ENCODE measurements at places on chromosomes 12 and 14.

GRCh38 chr12:65561798-65562382, 262.4 kb upstream of the HMGA2 start:
- DNase-seq = no peak

DNA sequence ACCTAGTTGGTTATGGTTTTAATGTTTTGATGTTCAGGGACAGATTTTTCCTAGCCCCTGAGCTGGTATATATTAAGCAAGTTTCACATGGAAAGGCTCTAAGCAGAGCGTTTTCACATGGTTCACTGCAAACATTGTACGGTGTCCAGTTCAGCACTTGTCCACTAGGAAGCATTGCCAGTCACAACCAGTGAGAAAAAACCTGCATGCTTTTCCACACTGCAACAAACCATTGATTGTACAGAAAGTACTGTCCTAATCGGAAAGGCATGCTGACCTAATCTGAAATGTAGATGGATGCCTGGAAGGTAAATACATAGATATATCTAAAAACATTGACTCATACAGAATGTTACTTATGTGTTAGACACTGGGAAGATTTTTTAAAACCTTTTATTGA, 25.0 kb upstream of the NPAS3 start:
- DNase-seq = no peak

DNA sequence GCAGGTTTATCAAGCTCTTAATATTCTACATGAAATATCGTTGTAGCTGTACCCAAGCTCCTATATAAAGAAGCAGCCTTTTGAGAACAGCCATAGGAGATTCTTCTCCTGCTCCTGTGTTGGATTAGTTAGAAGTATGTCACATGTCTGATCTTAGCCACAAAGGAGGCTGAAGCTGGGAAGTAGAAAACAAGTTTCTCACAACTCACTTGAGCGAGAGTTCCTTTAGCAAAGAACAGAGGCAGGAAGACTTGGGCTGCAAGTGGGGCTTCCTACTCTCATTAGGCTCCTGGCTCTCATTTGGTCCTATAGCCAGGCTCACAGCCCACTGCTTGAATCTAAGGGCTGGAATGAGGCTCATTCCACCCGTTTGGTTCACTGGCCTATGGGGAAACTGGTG, 281.9 kb downstream of the BTG1 start:
- no peak for DNase-seq

GRCh38 chr14:99122521-99123125, 149.4 kb downstream of the BCL11B start:
- no peak for DNase-seq

GRCh38 chr14:60510951-60511599, 2.1 kb downstream of the SIX6 start:
- no peak for DNase-seq

- DNase-seq = no peak
Observed at GRCh38 chr12:102745971-102746600, 171.0 kb downstream of the PAH start.

DNA sequence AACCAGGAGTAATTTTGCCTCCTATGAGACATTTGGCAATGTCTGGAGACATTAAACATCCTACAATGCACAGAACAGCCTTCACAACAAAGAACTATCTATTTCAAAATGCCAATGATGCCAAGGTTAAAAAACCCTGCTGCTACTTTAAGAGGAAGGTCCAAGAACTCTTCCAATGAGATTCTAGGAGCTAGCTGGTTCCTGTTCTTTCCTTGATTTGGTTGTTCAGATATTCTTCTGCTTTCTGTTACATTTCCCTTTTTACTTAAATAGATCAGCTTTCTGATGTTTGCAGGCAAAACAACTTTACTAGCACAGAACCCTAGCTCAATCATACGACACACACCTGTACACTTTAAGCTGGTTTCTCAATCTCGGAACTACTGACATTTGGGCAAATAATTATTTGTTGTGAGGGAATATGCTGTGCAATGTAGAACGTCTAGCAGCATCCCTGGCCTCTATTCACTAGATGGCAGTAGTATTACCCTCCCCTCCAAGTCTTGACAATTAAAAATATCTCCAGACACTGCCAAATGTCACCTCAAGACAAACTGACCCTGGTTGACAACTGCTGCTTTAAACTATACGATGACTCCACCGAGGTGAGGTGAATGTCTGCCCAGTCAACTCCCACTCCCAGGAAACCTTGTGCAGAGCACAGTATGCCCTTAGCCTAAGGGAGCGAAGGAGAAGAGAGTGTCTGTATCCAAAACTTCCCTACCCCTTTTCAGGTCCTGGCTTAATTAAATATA, 4.4 kb downstream of the BLTP3B start:
- no peak for DNase-seq

- DNase-seq = no peak
Observed at GRCh38 chr12:3712209-3712992, 40.5 kb downstream of the CRACR2A start.
